NB4 (cell line): ENCODE measurements at places on chromosomes 6 and 20.

GRCh38 chr6:134026597-134026996, 25.8 kb downstream of the SLC2A12 start:
- no peak for DNase-seq

- DNase-seq: peak; percentile 52
Measured at GRCh38 chr20:8434326-8434876, 302.3 kb downstream of the PLCB1 start.

- DNase-seq: no peak
Measured at GRCh38 chr6:157985378-157986155, 3.9 kb downstream of the SYNJ2 start.

DNA sequence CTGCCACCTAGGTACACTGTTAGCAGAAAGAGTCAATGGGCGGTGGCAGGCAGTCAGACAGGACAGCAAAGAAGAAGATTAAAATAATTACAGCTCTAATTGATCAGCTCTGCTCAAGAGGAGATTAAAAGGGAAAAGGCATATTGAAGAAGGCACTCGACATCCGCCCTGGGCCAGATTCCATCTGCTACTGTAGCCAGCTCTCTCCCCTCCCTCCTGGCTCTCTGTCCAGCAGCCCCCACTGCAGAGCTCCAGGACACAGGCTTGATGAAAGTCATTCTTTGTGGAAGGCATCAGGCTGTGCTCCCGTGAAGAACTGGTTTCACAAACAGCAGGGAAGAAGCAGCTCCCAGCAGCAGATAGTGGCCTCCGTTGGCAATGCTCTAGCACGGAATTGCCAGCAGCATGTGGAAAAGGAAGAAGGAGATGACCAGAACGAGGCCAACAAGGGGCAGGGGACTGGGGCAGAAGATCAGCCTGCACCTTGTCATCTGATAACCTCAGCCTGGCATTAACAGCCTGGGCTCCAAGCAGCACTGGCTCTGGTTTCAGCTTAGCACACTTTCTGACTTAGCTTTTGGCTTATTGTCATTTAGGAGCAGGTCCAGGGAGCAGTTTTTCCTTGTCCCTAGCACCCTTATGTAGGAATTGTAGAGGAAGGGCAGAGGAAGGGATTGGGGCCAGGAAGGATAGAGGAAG, 465.9 kb downstream of the KIF16B start:
- no peak for DNase-seq

DNA sequence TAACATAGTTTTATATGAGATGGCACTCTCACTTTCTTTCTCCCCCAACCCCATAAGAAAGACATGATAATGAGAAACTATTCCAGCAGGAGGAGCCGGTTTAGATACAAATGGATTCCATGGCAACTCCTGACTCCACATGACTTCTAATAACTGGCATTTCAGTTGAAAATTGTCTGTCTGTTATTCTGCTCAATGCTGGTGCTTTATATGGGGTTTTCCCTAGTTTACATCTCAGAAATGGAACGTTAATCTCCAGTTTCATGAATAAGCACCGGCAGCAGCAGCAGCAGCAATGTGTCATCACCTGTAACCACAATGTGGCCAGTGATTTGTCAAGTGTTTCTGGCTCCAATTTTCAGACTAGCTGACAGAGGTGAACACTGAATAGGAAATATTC, 8.0 kb upstream of the SIM1 start:
- DNase-seq: no peak

GRCh38 chr6:71252960-71253359, 35.7 kb upstream of the OGFRL1 start:
- no peak for DNase-seq

DNA sequence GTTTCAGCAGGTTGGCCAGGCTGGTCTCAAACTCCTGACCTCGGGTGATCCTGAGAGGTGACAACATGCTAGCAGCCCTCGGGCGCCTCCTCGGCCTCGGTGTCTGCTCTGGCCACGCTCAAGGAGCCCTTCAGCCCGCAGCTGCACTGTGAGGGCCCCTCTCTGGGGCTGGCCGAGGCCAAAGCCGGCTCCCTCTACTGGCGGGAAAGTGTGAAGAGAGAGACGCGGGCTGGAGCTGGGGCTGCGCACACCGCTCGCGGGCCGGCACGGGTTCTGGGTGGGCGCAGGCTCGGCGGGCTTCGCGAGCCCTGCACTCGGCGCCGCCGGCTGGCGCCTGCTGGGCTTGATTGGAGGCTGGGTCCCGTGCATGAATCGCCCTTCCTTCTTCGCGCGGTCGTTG, 80.8 kb upstream of the RBM24 start:
- no peak for DNase-seq

- DNase-seq: no peak
Measured at GRCh38 chr6:29107758-29108157, at the start of gene OR2J3. Gene OR2J3 (plus strand): TSS chr6:29108058. CDS start chr6:29111891, 3,833 bp downstream.

DNA sequence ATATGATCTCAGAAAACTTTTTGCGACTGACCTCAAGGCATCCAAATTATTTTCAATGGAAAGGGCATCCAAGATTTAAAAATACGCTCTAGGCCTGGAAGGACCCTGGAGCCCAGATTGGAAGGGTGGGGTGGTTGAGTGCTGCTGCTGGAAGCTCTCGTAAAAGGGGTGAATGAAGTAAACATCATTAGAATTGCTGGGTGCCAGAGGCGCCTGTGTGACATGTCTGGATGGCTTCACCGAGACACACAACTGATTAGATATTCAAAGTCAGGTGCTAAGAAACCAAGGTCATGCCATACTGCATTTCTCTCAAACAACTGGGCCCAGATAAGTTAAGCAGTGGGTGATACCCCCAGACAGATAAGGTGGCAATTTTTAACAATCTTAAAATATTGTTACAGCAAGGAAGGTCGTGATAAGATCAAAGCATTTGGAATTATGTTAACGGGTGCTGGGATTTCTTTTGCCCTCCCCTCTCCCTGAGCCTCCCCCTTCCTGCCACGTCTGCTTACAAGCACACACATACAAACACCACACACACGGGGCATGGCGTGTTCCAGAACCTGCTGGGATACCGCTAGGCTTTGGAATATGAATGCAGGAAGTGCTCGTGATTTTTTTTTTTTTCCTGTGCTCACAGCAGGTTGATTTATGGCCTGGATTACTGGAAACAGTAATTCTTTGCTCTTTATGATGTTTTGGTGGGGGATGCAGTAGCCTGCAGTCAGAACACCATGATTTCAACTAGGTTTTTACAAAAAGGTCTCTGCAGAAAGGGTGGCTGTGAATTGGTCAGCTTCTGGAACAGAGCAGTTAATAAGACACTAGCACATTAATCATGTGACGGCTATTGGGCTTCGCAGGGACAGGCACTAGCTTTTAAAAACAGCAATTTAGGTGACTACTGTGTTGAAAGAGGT, 551.2 kb downstream of the QKI start:
- no peak for DNase-seq

DNA sequence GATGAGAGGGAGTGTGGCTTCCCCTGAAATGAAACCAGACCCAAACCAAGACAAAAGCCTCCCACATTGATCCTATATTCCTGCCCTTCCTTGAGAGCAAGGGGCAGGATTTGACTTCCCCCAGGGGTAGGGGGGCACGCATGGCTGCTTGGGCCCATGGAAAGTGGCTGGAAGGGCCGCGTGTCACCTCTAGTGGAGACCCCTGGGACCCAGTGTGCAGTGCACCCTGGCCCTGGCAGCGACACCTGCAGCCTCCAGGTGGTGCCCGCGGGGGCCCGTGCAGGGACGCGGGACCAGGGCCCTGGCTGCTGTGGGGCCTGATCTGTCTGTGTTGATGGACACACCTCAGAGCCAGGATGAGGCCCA, 18.0 kb upstream of the SLCO4A1 start:
- DNase-seq: no peak

- no peak for DNase-seq
Measured at GRCh38 chr6:52543729-52544601, 32.9 kb downstream of the TRAM2 start.

DNA sequence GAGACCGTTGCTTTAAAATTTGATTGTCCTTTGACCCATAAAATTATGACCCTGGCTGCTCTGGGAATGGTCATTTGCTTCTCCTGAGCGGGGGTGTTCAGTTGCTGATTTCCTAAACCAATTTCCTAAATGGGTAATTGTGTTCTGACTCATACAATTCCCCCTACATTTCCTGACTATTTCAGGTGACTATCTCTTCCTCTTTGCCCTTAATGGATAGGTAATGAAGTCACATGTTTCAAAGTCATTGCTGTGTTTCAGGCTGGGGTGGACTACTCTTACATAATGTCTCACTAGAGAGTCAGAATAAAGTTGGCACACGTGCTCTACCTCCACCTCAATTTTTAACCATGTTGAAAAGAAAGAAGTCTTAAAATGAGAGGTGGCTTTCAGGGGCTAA, 109.8 kb downstream of the DOK5 start:
- no peak for DNase-seq

DNA sequence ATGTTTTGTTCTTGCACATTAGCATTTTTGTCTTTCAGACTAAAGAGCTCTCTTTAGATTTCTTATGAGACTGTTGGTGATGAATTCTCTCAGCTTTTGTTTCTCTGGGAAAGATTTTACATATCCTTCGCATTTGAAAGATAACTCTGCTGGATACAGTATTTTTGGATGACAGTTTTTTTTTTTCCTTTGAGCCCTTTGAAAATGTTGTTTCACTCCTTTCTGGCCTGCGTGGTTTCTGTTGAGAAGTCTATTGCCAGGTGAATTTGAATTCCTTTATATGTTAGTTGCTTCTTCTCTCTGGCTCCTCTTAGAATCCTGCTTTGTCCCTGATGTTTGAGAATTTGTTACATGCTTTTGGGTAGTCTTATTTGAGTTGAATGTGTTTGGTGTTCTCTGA, 22.2 kb upstream of the KIAA1586 start:
- no peak for DNase-seq

DNA sequence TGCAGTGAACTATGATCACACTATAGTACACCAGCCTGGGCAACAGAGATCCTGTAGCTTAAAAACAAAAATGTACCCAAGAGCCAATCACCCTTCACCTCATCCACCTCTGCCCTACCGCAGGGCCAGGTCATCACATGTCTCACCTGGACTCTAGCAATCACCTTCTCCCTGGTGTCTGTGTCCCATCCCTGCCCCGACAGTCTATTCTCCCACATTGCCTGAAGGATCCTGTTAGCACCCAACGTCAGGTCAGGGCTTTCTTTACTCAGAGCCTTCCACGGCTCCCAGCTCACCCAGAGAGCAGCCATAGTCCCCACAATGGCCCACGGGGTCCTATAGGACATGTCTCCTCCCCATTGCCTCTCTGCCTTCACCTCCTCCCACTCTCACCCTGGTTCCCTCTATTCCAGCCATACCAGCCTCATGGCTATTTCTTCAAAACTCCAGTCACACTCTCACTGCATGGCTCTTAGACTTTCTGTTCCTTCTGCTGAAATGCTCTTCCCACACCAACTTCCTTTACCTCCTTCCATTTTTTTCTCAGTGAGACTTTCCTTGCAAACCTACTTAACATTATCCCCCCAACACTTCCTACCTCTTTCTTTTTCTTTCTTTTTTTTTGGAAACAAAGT, 22.5 kb upstream of the ARFGEF2 start:
- DNase-seq: no peak
